ENCODE measurements at places on chromosomes 2 and 18.
A peak's percentile ranks its signal among the peaks of the same experiment; 100 is the strongest.

DNA sequence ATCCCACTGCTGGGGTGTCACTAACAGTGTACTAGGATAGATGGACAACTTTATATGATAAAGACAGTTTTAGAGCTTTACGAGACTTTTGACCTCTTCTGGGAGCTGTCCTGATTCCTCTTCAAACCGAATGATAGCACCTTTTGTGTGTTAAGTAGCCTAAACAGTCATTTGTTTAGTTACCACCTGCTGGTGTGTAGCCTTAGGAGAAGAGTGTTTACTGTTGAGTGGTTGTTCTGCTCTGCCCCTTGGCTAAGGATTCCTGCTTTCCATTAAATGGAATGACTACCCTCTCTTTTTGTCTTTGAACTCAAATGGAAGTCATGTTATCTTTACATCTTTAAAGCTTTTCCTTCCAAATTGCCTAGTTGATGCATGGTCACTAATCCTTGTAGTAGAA, 28.0 kb upstream of the MGAT5 start:
- no peak overlapping the region for H3K4me3 ChIP-seq
- H3K27ac ChIP-seq = no peak overlapping the region
- H3K4me1 ChIP-seq = peaks cover 25% of the 10 kb centered on the region
- no peak for DNase-seq
- no peaks in the 10 kb centered on the region for H3K27me3 ChIP-seq

DNA sequence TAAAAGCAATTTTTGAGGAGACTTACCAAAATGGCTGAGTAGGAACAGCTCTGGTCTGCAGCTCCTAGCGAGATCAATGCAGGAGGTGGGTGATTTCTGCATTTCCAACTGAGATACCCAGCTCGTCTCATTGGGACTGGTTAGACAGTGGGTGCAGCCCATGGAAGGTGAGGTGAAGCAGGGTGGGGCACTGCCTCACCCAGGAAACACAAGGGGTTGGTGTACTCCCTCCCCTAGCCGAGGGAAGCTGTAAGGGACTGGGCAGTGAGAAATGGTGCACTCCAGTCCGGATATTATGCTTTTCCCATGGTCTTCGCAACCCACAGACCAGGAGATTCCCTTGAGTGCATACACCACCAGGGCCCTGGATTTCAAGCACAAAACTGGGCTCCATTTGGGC, 419.0 kb downstream of the NUP35 start:
- no peaks in the 10 kb centered on the region for H3K36me3 ChIP-seq
- no peaks in the 10 kb centered on the region for H3K4me1 ChIP-seq
- no peak overlapping the region for H3K27ac ChIP-seq
- no peak overlapping the region for H3K4me3 ChIP-seq

GRCh38 chr2:26733413-26733812, 30.7 kb upstream of the SLC35F6 start:
- H3K27ac ChIP-seq = no peak overlapping the region
- no peak for DNase-seq
- no peak overlapping the region for H3K4me3 ChIP-seq
- H3K4me1 ChIP-seq = no peaks in the 10 kb centered on the region
- H3K36me3 ChIP-seq = no peaks in the 10 kb centered on the region

- H3K4me1 ChIP-seq = no peaks in the 10 kb centered on the region
- no peak for DNase-seq
- no peaks in the 10 kb centered on the region for H3K36me3 ChIP-seq
- no peak overlapping the region for H3K27ac ChIP-seq
- H3K27me3 ChIP-seq = no peaks in the 10 kb centered on the region
Measured at GRCh38 chr2:14015113-14015630, 617.3 kb upstream of the LRATD1 start.

- no peak overlapping the region for H3K27ac ChIP-seq
- no peaks in the 10 kb centered on the region for H3K36me3 ChIP-seq
- no peaks in the 10 kb centered on the region for H3K27me3 ChIP-seq
- H3K4me1 ChIP-seq = no peaks in the 10 kb centered on the region
- no peak for DNase-seq
Measured at GRCh38 chr2:150030436-150031190, 443.0 kb upstream of the MMADHC start.

DNA sequence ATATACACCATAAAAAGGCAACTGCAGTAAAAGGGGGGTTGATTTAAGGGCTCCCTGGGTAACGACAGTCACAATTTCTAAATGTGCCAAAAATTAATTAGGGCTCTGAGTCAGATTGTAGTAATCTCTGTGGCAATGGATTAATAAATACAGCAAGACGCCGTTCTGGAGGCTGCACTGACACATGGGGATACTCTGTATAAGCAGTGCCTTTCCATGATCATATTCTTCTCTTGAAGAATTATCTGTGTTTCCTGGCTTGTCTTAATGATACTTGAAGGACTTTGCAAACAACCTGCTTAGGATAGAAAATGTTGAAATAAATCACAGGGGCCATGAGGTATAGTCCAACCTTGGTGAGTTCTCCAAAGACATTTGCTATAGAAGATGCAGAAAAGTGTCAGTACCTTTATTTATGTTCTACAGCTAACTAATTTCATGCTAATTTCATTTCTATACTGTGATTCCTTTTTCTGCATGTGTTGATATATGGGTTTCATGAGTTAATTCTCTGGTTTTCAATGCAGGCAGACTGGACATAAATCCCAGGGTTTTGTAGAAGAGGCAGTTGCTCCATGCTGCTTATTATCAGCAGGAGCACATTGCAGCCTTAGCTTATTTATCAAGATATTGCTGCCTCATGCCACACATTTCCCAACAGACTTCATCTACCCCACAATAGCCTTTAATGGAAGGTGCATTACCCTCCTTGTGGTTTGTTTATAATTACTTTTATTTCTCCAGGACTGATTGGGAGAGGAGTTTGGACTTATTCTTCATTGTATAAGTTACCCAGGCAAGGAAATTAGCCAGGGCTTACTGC, 54.8 kb downstream of the HNMT start:
- H3K27me3 ChIP-seq = no peaks in the 10 kb centered on the region
- H3K4me1 ChIP-seq = no peaks in the 10 kb centered on the region
- no peak overlapping the region for H3K4me3 ChIP-seq
- no peak for DNase-seq

- H3K4me1 ChIP-seq = peaks cover 14% of the 10 kb centered on the region
- no peak overlapping the region for H3K4me3 ChIP-seq
- DNase-seq = no peak
- H3K36me3 ChIP-seq = peaks cover 68% of the 10 kb centered on the region
Measured at GRCh38 chr2:218555527-218555926, 12.6 kb downstream of the USP37 start.

- no peak for DNase-seq
- no peak overlapping the region for H3K4me3 ChIP-seq
- no peaks in the 10 kb centered on the region for H3K4me1 ChIP-seq
- H3K27me3 ChIP-seq = peaks cover 2% of the 10 kb centered on the region
Measured at GRCh38 chr2:23590241-23590869, 205.4 kb downstream of the KLHL29 start.

DNA sequence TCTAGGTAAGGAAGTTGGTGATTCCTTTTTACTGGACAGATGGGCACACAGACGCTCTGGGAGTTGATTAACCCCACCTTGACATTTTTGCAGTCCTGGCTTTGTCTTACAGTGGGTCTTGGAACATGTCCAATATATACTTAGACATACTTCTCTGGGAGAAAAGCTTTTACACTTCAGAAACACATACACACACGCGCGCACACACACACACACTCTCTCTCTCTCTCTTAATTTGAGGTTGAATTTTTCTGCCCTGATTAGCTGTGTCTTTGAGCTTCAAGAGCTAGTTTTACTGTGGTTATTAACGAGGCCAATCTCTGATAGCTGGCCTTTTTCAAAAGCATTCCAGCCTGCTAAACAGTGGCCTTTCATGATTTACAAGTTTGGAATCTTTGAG, 215.0 kb downstream of the MYCN start:
- no peak for DNase-seq
- H3K27me3 ChIP-seq = no peaks in the 10 kb centered on the region
- no peaks in the 10 kb centered on the region for H3K36me3 ChIP-seq
- no peak overlapping the region for H3K4me3 ChIP-seq
- no peak overlapping the region for H3K27ac ChIP-seq

DNA sequence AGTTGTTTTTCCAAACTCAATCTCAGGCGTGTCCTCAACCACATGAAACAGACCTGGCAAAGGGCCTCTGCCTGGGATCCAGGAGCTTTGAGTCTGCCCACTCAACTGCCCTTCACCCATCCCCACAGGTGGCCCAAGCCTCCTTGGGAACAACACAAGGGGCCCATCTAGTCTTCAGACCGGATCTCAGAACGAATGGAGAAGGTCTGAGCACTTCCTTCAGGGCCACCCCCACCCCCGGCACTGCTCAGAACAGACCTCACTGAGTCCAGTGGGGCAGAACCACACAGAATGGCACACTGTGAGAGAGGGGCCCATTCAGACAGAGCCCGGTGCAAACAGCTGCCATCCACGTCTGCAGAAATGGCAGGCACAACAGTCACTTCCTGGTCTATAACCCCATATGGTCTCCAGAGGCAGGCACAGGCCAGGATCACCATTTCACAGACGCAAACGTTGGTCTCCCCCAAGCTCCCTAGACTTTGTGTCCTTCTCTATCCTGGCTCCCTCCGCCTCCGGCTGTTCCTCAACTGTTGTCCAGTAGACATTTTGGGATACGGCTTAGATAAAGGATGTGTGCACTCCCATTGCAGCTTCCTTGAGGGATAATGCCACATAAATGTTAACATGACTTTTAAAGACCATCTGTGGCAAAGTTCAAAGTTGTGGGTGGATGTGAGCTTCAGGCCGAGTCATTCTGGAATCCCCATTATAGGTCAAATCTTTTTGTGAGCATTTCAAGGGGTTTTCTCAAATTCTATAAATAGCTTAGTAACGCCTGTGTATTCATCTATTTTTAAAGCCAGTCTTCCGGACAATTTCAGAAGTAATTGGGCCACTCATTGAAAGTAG, 149.7 kb downstream of the SMAD7 start:
- H3K27me3 ChIP-seq = no peaks in the 10 kb centered on the region
- no peaks in the 10 kb centered on the region for H3K36me3 ChIP-seq
- peak overlapping the region; percentile 59 for H3K27ac ChIP-seq
- no peak overlapping the region for H3K4me3 ChIP-seq

DNA sequence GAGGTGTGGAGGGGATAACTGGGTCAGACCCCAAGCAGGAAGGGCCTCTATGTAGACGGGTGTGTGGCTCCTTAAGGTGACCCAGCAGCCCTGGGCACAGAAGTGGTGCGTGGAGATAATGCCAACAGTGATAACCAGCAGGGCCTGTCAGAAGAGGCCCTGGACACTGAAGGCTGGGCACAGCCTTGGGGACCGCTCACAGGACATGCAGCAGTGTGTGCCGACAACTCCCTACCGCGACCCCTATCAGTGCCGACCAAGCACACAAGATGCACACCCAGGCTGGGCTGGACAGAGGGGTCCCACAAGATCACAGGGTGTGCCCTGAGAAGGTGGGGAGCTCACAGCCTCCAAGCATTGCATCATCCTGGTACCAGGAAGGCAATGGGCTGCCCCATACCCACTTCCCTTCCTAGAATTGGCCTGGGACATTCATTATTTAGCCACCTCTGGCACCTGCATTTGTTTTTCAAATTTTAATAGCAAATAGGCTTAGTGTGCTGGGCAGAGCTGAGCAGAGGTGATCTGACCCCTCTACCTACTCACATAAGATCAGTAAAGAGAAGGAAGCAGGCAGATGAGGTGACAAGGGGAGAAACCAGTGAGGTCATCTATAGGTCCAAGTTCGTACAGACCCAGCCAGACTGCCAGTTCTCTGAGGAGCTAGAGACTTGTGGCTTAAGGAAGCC, 55.2 kb downstream of the BCL11A start:
- peaks cover 4% of the 10 kb centered on the region for H3K27me3 ChIP-seq
- no peak for DNase-seq
- no peaks in the 10 kb centered on the region for H3K36me3 ChIP-seq
- H3K4me1 ChIP-seq = peaks cover 9% of the 10 kb centered on the region

- no peak overlapping the region for H3K4me3 ChIP-seq
- no peak for DNase-seq
- no peaks in the 10 kb centered on the region for H3K4me1 ChIP-seq
- no peak overlapping the region for H3K27ac ChIP-seq
- no peaks in the 10 kb centered on the region for H3K36me3 ChIP-seq
Measured at GRCh38 chr2:100045000-100045399, 97.4 kb downstream of the AFF3 start.

- no peaks in the 10 kb centered on the region for H3K36me3 ChIP-seq
- H3K27ac ChIP-seq = no peak overlapping the region
- H3K4me1 ChIP-seq = peaks cover 4% of the 10 kb centered on the region
- H3K4me3 ChIP-seq = no peak overlapping the region
Measured at GRCh38 chr2:68936427-68936826, 16.3 kb downstream of the GKN2 start.

DNA sequence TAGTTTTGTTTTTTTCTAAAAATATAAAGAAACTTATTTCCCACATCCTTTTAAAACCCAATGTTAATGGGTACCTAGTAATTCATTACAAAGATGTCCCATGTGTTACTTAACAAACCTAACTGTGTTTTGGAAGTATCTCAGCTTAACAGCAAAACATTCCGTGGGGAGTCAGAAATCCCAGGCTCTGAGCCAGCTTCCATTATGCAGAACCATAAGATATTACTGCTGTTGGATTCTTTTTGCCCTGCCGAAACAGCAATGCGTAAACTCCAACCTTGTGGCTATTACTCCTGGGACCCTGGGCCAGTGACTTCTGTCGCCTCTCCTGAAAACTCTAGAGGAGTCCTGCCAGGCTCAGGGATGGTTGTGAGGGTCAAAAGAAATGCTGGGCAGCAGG, 174.1 kb downstream of the UXS1 start:
- no peaks in the 10 kb centered on the region for H3K36me3 ChIP-seq
- H3K27ac ChIP-seq = no peak overlapping the region
- peaks cover 8% of the 10 kb centered on the region for H3K27me3 ChIP-seq
- peaks cover 6% of the 10 kb centered on the region for H3K4me1 ChIP-seq
- no peak overlapping the region for H3K4me3 ChIP-seq
- DNase-seq = no peak

DNA sequence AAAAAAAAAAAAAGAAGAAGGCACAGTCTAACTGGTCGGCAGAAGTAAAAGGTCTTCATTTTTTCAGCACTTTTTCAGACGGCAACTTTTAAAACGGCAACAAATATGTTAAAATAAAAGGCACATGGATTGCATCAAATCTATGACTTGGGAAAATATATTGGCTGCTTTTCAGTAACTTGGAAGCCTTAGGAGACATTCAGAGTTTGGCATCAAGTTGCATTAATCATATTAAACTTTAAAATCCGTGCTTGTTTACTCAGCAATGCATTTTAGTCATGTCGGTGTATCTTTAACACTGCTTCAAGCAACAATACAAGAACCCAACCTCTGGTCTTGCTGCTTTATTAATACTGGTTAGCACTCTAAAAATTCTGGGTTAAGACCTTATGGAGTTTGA, 111.1 kb downstream of the MEP1B start:
- no peaks in the 10 kb centered on the region for H3K36me3 ChIP-seq
- peaks cover 7% of the 10 kb centered on the region for H3K27me3 ChIP-seq

DNA sequence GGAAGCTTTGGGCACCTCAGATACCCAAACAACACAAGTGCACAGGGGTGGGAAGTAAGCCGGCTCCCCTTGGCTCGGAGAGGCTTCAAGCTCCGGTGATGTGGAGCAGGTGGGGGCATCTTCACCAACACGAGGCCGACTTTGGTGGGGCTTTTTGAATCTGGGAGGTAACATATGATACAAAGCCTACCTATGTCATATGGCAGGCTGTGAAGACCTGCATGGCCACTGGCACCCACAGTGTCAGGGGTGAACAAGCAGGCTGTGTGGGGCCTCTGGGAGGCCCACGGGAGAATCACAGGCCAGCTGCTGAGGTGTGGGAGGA, 109.0 kb downstream of the EIPR1 start:
- no peak overlapping the region for H3K27ac ChIP-seq
- H3K27me3 ChIP-seq = no peaks in the 10 kb centered on the region
- peaks cover 23% of the 10 kb centered on the region for H3K36me3 ChIP-seq
- no peak overlapping the region for H3K4me3 ChIP-seq
- DNase-seq = no peak
- no peaks in the 10 kb centered on the region for H3K4me1 ChIP-seq

All from activated CD4-positive, alpha-beta memory T cell treated with anti-CD3 and anti-CD28 coated beads, Interleukin-2, amount 10 ng/mL, durations not matched to agents 7 days and 5 days (primary cell).